NCI-H524 (cell line): ENCODE measurements at places on chromosomes 5 and 9.

DNA sequence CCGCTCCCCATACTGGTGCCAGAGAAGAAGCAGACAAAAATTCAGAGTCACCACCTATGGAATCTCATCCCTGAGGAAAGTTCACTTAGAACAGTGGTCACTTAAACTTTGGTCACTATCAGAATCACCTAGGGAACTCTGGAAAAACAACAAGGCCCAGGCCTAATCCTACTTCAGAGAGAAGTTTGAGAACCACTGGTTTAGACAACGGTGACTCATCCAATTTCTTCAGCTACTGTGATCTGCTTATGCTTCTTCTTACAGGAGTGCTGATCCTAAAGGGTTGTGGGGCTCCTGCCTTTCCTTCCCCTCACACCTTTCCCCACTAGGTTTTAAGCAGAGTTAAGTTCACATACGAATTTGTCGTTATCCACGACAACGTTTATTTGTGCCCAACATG, 194.7 kb upstream of the KLF4 start:
- no peak for DNase-seq

DNA sequence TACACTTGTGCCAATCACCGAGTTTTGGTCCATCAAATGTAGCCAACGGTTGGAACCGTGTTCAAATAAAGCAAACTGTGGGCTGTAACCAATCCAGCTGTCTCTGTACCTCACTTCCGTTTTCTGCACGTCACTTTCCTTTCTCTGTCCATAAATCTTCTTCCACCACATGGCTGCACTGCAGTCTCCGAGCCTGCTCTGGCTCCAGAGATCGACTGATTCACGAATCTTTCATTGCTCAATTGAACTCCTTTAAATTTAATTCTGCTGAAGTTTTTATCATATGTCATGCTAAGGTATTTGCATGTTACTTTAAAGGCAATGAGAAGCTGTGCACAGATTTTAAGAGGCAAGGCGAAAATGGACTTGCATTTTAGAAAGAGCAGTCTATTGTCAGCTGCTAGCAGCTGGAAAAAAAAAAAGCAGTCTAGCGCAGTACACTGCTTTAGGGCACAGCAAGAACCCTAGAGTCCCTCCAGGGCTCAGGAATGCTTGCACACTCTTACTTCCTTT, 13.2 kb downstream of the TTC39B start:
- DNase-seq = no peak

DNA sequence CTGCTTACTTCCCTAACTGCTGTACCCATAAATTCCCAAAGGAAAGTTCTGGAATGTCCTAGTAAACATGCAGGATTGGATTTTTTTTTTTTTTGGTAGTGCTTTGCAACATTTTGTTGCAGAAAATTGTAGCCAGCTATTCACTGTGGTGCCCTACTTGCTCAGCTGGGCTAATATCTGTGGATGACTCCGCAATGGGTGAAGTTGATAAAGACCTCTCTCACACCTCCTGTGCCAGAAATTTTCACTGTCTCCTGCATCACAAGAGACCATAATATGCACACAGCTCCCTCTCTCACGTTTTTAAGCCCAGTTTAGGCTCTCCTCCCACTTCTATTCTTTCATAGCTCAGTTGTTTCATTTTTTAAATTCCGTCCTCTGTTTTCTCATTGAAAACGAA, 136.5 kb upstream of the C6 start:
- no peak for DNase-seq

- no peak for DNase-seq
Measured at GRCh38 chr5:142107736-142108431, 695 bp upstream of the NDFIP1 start.

DNA sequence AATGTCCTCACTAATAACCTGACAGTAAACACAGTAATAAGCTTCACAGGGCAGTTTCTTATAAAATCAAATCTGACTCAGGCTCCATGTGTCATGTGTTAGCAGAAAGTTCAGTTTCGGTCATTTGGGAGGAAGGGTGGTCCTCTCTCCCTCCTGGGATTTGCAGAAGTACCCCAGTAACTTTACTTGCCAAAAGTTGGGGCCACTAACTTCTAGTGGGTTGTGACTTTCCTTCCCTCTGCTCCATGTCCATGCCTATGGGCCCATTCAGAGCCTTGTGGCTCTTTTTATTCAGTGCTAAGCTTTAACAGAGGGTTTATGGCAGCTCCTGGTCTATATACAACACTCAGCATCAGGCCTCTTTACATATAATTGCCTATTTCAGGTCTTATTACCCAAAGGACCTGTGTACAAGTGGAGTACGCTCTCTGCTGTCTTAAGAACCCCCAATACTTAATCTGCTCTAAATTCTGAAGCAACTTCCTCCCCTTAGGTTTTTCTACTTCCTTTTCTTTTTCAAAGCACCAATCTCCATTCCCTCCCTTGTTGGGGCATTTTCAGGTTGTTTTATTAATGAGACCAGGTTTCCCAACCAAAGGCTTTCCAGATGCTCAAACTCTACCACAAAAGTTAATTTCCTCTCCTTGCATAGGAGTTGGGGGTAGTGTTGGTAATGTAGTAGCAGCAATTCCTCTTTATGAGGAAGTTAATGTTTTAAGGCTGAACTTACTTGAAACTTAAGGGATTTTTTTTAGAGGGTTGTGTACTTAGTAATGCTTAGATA, 107.7 kb downstream of the CCDC192 start:
- no peak for DNase-seq
